ENCODE measurements at places on chromosomes 4 and X.
A peak's percentile ranks its signal among the peaks of the same experiment; 100 is the strongest.

GRCh38 chr4:63155561-63155960 lies 1253.7 kb downstream of the TECRL start:
- no peak for DNase-seq

GRCh38 chrX:31715675-31716074 lies 643.8 kb upstream of the FTHL17 start:
- DNase-seq: no peak

DNA sequence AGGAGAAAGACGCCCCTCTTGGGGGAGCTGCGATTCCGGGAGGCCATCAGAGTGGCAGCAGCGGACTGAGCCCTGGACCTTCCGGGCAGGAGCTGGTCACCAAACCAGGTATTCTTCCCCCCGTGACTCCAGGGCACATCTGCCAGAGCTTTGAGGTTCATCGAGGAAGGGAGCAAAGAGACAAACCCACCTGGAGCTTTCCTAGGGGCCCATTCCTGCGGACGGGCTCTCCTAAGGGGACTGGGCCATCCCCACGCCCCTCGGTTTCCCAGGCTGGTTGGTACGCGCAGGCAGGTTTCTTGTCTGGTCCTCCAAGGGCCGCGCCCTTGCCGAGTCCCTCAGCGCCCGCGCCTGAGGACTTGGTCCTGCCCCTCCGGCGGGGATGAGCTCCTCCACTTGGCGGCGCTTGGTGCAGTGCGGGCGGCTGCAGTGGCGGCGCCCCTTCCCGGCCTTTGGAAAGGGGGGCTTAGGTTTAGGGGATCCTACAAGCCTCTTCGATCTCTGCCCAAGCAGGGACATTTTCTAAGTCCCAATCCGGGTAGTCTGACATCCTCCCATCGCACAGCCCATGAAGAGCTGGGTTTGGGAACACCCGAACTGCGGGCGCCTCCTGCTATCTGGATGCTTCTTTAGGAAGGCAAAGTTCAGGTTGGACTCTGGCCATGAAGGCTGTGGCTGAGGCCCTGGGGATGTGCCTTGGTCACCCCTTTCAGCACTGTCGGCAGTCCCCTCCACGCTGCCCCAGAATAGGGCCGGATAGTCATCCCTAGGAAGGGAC lies 538 bp downstream of the STBD1 start:
- DNase-seq: no peak

DNA sequence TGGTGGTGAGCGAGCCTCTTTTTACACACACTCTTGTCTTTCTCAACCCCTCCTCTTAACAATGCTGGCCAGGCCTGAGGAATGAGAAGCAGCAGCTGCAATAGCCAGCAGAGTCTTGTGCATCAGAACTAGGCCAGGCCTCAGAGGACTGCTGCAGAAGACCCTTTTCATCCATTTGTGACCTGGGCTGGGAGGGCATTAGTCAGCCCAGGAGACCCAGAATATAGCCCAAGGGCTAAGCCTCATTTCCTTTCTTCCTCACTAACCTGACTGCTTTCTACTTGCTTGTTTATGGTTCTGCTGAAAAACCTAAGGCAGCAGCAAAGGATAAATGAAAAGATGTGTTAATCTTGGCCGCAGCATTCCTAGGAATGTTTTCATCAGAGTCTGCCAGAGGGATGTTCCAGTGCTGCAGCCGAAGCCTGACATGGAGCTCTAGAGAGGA lies 254.7 kb upstream of the AR start:
- DNase-seq: peak; percentile 12

- DNase-seq: no peak
Observed at GRCh38 chrX:54359408-54359807, 1.6 kb upstream of the WNK3 start.

DNA sequence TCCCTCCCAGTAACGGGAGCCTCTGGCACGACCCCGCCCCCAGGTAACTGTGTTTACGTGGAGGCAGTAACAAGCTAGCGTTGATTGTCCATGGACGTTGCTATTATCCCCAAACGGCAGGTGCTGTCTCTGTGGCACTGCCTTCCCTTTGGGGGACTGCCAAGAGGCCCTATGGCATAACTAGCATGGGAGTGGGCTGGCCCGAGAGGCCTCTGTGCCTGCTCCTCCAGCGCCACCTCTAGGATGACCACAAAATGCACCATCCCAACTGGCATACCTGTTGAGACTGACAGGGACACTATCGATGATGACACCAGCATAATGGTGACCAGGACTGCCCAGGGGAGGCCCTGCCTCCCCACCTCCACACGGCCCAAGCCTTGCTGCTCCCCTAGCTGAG lies 1.5 kb downstream of the SRPK3 start:
- DNase-seq: no peak

- no peak for DNase-seq
Observed at GRCh38 chrX:13090339-13091110, 46.1 kb upstream of the FAM9C start.

GRCh38 chrX:133413218-133413925 lies 1.9 kb downstream of the GPC4 start:
- DNase-seq: no peak

DNA sequence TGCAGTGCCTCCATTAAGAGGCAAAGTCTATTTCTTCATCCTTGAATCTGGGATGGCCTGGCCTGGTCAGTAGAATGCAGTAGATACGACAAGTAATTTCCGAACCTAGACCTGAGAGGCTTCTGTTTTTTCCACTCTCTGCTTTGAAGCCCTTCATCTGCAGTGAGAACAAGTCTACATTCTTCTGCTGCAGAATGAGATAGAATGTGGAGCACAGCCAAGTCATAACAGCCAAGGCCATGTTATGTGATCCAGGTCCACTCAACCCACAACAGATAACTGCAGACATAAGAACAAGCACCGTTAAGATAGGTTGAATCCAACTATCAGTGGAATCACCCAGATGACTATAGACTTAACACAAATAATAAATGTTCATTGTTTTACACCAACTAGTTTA lies 1297.7 kb downstream of the C4orf33 start:
- no peak for DNase-seq

GRCh38 chrX:47605024-47605423 lies 14.6 kb downstream of the SYN1 start:
- DNase-seq: no peak

DNA sequence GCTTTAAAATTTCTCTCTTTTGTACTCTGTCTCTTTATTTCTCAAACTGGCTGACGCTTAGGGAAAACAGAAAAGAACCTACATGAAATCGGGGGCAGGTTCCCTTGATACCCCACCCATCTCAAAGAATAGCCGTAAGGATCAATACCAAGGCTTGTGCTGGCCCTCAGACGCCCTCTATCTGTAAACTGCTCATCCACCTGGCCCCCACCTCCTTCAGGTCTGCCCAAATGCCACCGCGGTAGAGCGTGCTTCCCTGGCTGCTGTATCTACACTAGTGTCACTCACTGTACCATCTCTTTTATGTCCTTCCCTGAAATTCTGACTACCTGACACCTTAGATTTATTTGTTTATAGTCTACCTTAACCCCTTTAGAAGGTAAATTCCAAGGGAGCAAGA lies 62.8 kb downstream of the SMIM20 start:
- DNase-seq: no peak

DNA sequence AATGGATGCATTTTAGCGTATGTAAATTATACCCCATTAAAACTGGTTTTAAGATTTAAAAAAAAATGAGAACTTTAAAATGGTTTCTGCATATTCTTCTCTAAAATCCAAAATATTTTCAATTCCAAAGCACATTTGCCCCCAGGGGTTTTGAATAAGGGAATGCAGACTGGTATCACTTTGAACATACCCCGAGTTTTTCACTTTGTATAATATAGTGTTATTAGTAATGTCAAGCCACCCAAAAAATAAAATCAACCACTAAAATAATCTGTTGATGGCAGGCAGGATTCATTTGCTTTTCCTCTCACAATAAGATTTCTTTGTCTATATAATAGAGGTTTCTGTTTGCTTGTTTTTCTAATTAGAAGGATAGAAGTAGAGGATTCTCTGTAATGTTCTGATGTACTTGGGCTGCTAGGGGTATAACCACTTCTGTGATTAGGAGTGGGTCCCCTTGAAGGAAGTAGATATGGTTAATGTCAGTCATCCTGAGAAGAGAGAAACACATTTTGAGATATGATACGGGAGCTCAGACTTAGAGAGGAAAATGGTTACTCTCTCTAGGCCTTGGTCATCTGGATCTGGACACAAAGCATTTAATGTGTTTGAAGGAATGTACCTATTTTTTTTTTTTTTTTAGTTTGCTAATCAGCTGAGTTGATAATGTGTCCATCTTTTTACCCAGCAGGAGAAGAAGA lies 9.3 kb upstream of the LIN54 start:
- DNase-seq: no peak

GRCh38 chrX:120668357-120668756 lies 38.5 kb upstream of the C1GALT1C1 start:
- no peak for DNase-seq

DNA sequence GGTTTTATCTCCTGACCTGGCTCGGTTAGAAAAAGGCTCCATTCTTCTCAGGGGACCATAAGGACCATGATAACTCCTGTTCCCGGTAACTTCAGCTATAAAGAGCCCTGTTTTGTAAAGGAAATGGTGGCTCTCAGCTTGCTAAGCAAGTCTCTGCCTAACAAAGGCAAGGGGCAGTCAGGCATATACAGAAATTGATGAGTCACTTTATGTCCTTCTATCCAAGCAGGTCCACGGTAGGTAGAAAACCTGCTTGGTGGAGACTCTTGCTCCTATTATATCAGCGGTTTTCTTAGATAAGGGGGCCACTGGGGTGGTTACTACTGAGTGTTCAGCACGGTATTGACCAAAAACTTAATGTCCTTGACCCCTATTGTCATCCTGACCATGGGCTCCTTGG lies 203.0 kb upstream of the KLF8 start:
- DNase-seq: no peak

DNA sequence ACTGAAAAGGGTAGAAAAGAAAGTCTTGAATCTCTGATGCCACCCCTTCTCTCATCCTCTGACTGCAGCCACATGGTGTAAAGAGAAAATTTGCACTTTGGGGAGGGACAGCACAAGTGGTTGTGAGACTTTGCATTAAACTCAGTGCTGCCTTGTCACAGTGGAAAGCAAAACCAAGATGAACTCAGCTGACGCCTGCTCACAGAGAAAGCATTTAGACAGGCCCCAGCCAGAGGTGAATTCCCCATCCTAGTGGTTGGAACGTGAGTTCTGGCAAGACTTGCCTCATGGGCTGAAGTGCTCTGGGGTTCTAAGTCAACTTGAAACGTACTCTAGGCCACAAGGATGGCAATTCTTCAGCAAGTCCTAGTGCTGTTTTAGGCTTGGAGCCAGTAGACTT lies 1101.4 kb downstream of the ADGRL3 start:
- DNase-seq: no peak

GRCh38 chrX:39764441-39764914 lies 333.3 kb downstream of the BCOR start:
- DNase-seq: no peak

- DNase-seq: no peak
Observed at GRCh38 chrX:6777238-6778002, 242.5 kb upstream of the VCX3A start.

DNA sequence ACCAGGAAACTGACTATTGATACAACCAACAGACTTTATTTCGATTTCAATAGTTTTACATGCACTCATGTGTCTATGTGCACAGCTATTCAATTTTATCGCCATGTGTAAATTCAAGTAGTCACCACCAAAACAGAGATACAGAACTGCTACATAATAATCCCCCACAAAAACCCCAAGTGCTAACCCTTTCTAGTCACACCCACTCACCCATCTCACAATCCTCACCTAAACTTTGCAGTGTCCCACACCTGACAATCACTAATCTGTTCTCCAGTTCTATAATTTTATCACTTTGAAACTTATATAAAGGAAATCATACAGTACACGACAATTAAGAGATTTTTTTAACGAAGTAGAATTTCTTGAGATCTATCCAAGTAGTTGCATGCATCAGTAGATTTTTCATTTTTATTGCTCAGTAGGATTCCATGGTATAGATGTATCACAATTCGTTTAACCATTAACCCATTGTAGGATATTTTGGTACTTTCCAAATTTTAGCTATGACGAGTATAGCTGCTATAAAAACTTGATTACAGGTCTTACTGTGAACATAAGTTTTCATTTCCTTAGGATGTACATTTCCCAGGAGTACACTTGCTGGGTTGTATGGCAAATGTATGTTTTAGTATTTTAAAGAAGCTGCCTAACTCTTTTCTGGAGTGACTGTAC lies 85.9 kb downstream of the CASK start:
- DNase-seq: no peak

DNA sequence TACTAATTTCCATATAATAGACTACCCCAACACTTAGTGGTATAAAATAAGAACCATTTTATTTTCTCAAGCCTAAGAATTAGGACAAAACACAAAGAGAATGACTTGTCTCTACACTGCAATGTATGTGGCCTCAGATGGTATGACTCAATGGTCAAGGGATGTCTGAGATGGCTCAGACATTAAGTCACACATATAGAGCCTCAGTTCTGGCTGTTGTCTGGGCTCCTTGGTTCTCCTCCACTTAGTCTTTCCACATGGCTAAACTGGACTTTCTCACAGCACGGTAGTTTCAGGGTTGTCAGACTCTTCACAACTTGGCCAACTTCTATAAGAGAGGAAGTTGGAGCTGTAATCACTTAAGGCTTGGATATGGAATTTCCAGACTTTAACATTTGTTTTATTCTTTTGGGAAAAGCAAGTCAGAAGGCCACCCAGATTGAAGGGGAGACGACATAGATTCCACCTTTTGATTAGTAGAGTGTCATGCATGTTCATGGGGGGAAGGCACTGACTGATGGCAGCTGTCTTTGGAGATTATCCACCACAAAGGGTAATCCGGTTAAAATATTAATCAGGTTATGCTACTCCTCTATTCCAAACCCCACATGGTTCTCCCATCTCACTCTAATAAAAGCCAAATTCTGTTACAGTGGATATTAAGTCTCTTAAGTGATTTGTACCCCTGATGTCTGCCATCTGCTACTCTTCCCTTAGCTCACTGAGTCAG lies 9.4 kb downstream of the IL15 start:
- no peak for DNase-seq

DNA sequence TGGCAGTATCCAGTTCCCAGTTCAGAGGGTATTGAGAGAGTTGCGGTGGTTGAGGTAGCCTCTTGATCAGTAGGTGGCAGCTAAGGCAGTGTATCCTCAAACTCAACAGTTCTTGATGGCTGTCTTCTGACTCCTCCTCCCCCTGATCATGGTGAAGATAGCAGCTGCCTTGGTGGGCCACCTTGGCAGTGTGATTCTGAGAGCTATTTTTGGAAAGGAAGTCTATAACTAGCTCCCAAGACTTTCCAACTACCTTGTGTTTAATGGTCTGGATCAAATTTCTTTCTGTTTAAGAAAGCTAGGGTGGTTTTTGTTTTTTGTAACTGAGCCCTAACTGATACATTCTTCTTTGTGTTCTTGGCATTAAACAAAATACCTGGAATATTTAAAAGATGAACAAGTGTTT lies 10.5 kb upstream of the TBC1D19 start:
- DNase-seq: no peak

DNA sequence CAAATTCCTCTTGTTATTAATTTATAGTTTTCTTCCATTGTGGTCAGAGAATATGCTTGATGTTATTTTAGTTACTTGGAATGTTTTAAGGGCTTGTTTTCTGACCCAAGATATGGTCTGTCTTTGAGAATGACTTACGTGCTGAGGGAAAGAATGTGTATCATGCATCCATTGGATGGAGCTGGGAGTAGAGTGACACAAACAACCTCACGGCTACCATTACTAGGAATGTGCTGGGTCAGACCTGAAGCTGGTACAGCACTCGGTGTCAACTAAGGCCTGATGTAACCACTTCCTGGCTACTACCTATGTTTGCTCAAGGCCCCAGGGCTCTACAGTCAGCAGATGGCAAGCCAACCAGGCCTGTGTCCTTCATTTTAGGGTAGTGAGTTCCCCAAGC lies 257.8 kb downstream of the FAT4 start:
- no peak for DNase-seq

GRCh38 chr4:89640620-89641366 lies 196.2 kb downstream of the SNCA start:
- no peak for DNase-seq

Data from T1000 (cell line).